ENCODE measurements at places on chromosomes 13 and 19. TPM values are rescaled to one million over a fixed set of nuclear protein-coding genes. Genes with fewer than 3 reads are reported as not detected.

The ZFR2 gene
- total RNA-seq: 4.4 TPM

GRCh38 chr19:42850981-42851717, 28.4 kb downstream of the PSG1 start:
- no peak for DNase-seq

GRCh38 chr13:21723807-21724505, 53.1 kb downstream of the FGF9 start:
- DNase-seq: no peak

DNA sequence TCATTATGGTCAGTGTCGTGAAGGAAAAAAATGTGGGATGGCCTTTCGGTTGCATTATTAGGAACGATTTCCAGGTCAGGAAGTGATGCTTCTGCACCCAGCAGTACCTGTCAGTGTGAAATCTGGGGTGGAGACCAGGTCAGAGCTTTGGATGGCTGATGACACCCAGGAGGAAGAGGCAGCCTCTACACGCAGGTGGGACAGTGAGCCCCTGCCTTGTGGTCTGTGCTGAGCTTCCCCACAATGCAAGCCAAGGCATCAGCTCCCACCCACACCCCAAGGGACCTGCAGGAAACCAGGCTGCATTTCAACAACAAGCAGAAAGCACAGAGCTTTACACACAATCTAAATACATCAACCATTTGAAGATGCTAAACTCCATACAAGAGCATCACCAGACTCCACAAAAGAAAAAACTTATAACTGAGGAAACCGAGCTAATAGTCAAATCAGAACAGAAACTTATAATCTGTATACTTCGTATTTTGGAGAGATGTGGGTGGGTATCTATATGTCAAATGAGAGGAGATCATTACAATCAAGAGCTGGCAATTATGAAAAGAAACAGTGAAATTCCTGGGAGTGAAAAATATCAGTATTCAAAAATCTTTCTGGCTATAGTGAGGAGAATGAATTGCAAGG, 130.1 kb downstream of the ZDHHC20 start:
- DNase-seq: no peak

DNA sequence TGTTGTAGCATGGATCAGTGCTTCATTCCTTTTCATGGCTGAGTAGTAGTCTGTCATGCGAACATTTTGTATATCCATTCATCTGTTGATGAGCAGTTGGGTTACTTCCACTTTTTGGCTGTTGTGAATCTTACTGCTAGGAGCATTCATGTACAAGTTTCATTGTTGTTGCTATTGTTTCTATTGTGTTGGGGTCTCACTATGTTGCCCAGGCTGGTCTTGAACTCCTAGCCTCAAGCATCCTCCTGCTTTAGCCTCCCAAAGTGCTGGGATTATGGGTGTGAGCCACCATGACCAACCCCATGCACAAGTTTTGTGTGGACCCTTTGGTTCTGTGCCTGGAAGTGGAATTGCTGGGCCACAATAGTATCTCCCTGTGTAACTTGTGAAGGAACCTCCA, 15.8 kb downstream of the SLC25A42 start:
- no peak for DNase-seq

- DNase-seq: no peak
Observed at GRCh38 chr13:101512650-101513049, 60.2 kb downstream of the ITGBL1 start.
